ENCODE measurements at places on chromosomes 1 and 21.

- DNase-seq = no peak
Measured at GRCh38 chr21:25402134-25402961, 204.9 kb downstream of the MRPL39 start.

DNA sequence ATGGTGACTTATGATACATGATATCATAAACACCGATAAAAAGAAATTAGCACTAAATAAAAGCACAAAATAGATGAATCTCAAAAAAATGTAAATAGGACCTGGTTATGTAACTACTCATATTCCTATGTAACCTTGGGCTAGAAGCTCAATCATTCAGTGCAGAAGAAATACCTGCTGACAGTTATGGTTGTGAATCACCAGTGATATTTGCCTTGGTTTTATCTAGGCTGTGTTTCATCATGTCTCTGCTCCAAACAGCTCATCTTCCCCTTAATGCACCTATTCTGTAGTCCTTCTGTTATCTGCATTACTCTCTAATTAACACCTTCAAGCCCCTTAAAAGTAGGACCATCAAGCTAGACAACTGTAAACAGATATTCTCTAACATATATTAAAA lies 16.3 kb upstream of the PIGC start:
- DNase-seq = no peak

DNA sequence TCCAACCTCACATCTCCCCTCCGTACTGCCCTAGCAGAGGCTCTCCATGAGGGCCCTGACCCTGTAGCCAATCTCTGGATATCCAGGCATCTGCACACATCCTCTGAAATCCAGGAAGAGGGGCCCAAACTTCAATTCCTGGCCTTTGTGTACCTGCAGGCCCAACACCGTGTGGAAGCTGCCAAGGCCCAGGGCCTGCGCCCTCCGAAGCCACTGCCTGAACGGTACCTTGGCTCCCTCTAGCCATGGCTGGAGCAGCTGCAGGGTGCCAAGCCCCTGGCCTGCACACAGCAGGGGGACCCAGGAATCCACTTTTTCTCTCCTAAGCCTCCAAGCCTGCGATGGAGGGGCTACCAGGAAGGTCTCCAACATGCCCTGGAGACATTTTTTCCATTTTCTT lies 84.2 kb downstream of the PTGER3 start:
- no peak for DNase-seq

DNA sequence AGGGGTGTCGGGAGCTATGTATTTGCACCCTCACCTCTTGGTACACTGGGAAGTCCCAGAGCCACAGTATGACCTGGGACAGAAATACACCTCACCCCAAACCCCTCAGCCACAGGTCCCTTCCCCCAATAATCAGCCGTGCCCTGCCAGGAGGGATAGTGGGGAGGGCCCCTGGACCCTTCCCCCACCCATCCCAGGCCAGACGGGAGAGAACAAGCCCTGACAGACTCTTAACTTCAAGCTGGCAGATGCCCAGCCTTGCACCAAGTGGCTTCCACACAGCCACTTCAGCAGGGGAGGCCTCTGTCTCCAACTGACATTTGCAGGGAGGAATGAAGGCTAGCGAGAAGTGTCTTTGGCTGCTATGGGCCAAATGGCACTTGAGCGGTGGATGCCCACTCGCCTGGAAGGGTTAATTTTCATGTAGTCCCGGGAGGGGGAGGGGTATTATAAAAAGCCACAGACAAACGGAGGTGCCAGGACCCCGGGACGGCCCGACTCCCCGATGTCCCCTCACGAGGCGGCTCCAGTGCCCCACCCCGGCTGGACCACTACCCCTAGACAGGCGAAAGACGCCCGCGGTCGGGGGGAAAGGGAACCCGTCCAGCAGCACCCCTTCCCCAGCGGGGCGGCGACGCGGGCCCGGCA lies 495 bp downstream of the SYNC start:
- DNase-seq = peak; percentile 24

DNA sequence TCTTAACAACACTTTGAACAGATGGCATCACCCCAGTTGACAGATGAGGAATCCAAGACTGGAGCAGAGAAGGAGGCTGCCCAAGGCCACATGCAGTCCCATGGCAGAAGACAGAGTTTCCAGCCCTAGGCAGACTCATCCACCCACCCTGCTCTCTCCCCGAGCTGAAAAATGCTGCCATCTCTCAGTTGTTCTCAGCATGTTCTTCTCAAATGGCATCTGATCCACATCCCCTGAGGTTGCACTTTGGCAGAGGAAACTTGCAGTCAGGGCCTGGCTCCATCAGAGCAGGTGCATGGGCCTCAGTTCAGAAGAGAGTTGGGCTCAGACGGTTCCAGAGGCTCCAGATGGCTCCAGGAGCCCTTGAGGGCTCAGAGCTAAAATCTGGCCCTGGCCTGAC lies 709.4 kb downstream of the MATN1 start:
- DNase-seq = no peak

DNA sequence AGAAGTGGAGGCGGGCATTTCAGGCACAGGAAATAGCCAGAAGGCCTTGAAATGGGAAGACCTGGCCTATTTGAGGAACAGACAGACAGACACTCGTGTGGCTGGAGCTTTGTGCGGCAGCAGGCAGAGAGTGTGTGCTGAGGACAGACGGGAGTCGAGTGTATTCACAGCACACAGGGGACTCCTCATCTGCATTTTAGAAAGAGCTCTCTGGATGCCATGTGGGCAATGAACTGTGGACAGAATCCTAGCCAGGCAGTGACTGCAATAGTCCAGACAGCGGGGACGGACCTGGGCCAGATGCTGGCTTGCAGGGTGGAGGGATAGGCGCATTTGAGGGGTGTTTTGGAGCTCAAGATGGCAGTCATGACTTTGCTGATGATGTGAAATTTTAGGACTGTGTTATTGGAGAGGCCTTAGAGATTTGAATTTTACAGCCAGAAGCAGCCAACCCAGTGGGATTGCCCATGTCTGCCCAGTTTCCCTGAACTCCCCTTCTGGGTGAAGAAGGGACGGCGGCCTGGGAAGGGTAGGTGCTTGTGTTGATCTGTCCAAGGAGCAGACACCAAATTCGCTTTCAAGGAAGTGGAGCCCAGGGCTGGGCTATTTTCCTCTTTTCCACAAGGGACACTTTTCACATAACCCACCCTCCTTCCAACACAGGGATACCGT lies 43.7 kb downstream of the CHAF1B start:
- DNase-seq = no peak

DNA sequence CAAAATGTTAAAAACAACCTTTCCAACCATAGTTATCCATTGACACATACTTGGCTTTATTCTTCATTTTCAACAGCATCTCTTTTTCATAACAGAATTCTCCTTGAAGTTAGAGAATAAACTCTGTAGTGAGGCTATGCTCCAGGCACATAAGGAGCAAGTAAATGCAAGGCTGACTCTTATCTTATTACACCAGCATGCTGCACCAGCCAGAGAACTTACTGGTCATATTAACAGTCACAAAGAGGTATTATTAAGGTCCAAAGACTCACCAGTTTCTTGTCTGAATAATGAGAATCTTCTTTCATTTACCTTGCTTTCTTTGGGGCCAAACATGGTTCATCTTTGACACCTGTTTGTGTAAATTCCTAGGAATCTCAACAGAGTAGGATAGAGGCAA lies 71.3 kb upstream of the IVNS1ABP start:
- no peak for DNase-seq
